ENCODE measurements at places on chromosomes 16 and 17.

DNA sequence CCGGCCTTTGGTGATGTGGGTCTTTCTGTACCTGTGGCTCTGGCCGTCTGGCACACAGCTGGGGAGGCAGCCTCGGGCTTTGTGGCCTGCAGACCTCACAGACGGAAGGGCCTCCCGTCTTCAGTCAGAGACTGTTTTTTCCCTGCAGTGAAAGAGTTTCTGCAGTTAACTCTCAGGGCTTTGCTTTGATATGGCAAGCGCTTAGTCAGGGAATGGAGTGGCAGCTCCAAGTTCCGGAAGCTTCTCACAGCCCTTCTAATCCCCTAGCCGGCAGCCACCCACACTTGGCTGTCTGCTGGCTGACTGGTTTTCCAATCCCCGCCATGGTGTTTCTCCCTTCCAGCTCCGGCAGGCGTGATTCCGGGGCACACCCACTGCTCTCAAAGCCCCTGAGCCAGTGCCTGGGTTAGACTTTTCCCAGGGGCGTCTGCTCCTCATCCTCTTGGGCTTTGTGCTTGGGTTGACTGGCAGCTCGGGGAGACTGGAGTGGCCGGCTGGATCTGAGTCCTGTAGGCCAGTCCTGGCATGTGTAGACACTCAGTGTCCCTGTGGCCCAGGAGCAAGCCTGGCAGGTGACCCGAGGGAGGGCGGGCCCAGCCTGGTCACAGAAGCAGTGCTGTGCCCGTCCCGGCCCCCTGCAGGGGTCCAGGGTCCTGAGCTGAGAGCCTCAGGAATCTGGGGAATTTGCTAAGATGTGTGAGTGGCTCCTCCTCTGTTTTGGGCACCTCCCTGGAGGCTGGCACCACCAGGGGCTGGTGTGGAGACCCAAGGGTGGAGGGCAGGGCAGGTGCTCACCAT, 29.9 kb downstream of the BAIAP2 start:
- no peak for DNase-seq

DNA sequence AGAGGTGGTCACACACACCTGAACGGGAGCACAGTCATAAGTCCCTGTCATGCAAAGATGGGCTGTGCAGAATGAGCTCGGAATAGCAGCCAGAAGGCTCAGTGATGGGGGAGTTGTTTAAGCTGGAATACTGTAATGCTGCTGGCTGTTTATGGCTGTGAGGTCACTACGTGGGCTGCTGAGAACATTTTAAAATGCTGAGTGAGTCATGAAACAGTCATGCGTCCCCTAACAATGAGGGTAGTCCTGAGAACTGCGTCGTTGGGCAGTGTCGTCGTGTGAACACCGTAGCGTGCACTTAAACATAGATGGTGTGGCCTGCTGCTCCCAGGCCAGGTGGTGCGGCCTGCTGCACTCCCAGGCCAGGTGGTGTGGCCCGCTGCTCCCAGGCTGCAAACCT, 39.7 kb downstream of the TBCD start:
- DNase-seq = no peak

GRCh38 chr16:25140459-25140858, 28.9 kb downstream of the LCMT1 start:
- DNase-seq = no peak

DNA sequence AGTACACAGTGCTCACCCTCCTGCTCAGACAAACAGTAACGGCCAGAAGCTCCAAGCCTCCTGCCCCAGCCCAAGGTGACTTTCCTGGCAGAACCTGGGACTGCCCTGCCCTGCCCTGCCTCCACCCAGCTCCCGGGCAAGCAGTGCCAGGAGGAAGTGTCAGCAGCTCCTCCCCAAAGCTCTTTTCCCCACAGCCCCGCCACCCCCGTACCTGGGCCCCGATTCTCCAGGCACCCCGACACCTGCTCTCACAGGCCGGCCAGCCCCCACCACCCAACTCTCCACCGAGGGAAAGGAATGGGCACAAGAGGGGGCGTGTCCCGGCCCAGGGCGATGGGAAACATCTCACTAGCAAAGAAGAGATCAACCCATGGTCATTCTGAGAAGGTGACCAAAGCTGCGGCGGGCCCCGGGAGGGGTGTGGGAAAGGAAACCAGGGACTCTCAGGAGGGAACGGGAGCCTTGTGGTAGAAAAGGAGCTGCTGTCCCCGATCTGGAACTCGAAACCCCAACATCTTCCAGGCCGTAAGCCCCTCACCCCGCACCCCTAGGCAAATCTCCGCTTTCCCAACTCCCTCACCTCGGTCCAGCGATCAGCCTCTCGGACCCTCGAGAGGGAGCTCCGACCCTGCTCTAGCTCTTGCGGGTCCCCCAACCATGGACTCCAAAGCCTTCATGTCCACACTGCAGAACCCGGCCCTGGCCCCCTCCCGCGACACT, 1.2 kb downstream of the BCAR1 start:
- no peak for DNase-seq

DNA sequence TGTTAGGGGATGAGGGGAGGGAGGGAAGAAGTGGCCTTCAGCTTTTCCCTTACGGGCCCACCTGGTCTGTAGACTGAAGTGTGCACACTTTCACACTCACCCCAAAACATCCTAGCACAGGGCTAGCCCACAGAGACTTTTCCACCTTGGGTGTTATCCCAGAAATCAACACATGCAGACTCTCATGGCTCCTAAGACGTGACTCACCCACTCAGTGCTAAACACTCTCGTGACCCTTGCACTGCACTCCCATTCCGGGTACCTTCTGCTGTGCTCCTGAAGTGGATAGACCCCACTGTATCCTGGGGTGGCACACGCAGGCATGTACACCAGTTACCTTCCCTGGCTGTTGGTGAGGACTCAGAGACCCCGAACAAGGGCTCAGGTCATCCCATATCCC, 23.0 kb upstream of the ABCC3 start:
- DNase-seq = no peak

DNA sequence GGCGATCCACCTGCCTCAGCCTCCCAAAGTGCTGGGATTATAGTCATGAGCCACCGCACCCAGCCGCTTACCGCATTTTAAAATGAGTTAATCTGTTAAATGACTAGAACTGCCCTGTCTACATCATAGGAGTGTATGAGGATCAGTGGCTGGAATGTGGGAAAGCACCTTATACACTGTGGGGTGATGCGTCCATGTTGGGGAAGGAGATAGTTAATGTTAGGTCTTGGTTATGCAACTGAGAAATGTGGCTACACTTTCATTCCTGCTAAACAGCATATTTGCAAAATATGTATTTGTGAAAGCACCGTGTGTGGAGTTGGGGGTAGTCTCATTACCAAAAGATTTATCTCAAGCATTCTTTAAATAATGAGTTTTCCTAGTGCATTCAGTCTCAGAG, 107.6 kb downstream of the SPACA3 start:
- DNase-seq = no peak

DNA sequence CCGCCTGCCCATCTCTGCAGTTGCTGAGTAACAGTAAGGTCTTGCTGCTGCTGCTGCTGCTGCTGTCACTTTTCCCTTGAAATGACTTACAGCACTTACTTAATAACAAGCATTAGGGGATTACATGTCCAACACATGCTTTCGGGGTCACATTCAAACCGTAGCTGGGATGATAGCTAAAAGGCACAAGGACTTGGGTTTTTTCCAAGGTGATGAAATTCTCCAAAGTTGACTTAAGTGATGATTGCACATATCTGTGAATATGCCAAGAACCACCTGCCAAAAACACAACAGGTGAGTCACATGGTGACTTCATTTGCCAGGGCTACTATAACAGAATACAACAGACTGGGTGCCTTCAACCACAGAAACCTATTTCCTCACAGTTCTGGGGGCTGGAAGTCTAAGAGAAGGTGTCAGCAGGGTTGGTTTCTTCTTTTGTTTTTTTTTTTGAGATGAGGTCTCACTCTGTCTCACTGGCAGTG, 121.9 kb upstream of the TNRC6C start:
- no peak for DNase-seq

- no peak for DNase-seq
These were observed 4.6 kb downstream of the CARMIL2 start for GRCh38 chr16:67649494-67649931.

DNA sequence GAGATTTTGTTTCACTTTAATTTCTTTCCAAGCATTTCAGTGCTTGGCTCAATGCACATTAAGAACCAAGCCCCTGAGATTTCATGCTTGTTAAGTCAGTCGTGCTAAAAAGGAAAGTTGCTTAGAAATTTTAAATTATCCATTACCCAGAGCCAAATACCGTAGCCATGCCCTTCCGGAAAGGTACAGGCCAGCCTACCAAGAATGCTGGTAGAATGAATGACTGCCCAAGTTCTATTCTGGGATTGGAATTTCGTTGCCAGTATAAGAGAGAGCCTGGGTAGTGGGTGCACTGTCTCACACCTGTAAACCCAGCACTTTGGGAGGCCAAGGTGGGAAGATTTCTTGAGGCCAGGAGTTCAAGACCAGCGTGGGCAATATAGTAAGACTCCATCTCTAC, 194.0 kb downstream of the KATNIP start:
- no peak for DNase-seq
